ENCODE measurements at places on chromosomes 13 and 19.

DNA sequence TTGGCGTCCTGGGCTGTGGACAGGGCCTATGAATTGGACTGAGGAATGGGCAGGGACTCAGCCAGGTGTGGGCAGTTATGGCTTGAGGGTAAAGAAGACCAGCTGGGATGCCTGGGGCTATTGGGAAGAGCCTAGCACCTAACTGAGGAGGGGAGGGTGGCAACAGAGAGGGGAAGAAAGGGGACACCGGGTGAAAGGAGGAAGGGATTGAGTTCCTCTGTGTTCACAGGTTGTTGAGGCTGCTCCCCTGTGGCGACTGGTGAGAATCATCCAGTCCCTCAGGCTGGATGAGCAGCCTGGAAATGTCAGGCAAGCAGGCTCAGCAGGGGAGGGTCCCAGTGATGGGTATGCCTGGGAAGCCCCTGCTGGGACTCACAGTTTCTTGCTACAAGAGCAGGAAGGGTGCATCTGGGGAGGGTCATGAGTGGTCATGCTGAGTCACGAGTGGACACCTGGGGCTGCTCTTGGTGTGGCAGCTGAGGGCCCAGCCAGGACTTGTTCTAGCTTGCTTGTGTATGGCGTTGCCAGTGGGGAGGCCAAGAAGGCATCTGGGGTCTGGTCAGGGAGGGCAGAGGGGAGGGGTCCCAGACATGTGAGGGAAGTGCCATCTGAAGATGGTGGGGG lies 1.4 kb downstream of the ZNF324 start:
- no peak for DNase-seq

GRCh38 chr19:10404888-10405820 lies 1.8 kb upstream of the CDC37 start:
- DNase-seq = peak; percentile 68

DNA sequence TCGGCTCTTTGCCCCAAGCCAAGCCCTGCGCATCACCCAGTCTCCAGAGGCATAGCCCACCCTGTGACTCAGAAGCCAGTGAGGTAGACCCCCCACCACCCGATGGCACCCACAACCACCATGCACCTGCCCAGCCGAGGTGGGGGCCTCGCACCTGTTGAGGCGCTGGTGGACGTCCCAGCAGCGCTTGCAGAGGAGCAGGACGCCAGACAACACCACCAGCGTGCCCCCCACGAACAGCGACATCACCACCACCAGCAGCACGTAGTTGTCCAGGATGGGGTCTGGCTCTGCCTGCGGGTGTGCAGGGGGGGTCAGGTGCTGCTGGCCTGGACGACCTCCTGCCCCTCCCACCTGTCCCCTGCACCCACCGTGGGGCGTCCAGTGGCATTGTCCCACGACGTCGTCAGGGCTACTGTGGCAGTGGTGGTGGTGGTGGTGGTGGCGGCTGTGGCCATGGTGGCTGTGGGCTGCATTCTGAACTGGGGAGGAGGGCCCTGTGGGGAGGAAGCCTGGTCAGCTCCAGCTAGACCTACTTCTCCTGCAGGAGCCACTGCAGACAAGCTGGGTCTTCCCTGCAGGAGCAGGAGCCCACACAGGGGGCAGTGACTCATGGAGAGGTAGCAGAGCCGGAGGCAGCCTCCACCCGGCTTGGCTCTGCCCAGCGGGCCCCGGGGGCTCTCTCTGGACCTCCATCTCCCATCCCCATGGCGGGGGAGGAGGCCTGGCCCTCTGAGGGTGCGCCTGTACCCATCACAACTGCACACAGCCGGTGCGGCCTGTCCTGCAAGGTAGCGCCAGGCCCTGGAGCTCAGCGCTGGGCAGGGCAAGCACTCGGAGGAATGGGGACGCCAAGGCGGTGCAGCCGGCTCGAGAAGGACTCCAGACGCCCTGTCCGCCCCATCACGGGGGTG lies 1.9 kb downstream of the CBARP start:
- no peak for DNase-seq

DNA sequence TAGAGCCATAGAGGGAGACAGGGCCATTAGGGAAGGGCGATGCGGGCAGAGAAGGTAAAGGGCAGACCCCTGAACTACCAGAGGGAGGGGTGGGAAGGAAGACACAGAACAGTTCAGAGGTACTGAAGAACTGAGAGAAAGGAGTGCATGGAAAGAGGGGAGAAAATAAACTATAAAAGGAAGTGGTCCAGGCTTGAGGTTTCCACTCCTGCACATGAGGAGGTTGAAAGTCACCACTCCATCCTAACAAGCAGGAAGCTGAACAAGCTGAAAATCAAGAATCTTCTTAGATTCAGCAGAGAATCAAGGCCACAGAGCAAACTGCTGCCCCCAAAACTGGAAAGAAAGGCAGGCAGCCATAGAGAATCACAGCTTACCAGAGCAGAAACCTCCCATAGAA lies 45.1 kb downstream of the MIPEP start:
- DNase-seq = no peak

GRCh38 chr19:33302974-33303790 lies 848 bp upstream of the CEBPA start:
- peak; percentile 17 for DNase-seq

GRCh38 chr19:44810234-44811121 lies 1.6 kb downstream of the BCAM start:
- DNase-seq = no peak

GRCh38 chr13:111176421-111176820 lies 61.3 kb downstream of the ARHGEF7 start:
- no peak for DNase-seq

DNA sequence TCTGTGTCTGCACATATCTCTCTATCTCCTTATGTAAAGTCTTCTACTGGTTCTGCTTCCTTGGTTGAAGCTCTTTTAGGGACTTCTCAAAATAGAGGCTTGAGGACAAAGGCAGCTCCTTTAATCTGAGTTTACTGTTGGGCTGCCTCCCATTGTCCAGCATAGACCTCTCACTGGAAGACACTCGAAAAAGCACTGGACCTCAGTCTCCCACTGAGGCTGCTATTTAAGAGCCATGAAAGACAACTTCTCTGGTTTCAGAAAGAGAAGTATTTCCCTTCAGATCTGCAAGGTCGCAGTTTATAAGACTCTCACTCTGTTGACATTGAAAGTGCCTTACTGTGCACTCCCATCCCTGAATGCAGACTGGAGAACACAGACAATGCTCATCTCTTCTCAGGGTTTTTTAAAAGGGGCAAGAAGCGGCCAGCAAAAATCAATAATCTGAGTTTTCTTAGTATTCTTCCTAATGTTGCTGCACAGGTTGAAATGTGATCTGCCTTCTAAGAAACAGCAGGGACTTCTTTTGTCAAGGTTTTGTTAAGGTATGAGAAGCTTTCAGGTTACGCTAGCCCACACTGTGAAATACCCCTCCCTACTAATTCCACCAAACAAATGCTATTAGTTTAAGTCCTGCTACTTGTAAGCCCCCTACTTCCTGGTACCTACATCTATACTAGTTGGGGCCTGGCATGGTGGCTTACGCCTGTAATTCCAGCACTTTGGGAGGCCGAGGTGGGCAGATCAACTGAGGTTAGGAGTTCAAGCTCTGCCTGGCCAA lies 450.0 kb upstream of the SLC10A2 start:
- no peak for DNase-seq

GRCh38 chr13:113059891-113060290 lies 45.7 kb upstream of the F7 start:
- no peak for DNase-seq

DNA sequence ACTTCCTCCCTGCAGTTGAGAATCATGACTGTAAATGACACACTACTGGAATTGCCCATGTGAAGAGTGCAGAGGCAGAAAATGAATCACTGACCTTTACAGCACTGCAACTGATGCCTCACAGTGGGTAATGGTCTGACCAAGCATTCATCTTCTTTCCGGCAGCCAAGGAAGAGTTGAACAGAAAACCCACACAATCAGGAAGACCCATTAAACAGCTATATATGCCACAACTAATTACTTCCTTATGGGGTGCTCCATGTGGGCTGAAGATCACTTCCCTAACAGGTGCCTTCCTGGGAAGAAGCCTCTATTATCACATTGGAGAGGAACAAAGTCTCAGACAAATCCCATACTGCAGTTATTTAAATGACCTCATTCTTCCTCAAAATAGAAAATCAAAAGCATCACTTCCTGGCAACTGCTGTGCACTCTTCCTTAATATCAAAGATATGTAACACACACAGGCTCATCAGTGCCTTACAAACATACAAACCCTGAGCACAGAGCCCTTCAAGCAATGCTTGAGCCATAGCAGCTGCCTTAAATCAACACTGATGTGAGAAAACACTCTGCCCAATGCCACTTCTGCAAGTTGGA lies 45.8 kb downstream of the RUBCNL start:
- peak; percentile 35 for DNase-seq

DNA sequence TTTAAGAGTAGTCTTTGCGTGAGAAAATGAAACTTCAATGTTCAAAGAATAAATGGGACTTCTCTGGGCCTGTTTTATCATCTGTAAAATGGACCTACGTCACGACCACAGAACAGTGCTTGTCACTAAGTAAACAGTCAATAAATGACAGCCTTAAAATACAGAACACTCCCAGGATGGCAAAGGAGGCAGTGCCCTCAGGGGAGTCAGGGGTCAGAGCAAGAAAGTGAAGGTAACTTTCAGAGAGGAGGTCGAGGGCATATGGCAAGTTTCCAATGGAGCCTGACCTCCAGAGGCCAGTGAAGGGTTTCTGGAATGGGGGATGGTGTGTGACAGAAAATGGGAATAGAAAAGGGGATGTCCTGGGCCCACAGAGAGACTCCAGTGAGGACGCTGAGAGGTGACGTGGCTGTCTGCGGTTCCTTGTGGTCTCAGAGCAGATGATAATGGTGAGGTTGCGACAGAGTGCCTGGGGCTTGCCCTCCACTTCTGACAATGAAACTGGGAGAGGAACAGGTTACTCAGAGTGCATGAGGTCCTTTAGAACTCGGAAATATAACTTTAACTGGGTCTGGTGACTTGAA lies 91.8 kb downstream of the UBL3 start:
- peak; percentile 70 for DNase-seq

DNA sequence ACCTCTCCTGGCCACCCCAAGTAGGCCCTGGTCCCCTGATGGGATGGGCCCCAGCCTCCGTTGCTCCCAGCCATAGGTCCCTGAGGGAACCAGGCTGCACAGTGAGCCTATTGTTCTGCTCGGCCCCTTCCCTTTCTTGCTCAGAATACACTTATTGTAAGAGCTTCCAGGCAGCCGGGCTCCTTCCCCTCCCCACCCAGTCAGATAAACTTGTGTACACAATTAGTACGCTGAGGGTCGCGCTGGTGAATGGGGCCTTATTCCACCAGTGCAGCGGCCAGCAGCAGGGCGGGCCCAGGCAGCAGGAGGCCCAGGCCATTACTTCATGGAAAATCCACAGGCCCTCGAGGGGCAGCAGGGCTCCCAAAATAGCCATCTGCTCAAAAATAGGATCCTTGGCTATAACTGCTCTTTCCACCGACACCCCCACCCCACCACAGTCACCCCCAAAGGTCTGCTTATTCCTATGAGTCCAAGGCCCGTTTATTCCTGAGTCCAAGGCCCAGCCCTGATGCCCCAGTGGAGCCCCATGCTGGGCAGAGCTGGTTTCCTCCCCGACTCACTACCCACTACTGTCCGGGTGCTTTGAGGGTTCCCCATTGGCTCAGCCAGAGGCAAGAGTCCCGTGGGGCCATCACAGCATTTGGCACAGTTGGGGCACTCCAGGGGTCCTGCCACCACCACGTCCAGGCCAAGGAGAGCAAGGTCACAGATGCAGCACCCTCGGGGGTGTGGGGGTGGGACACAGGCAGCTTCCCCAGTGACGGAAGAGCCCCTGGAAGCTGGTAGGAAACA lies 22.1 kb downstream of the CAPN12 start:
- no peak for DNase-seq
